ENCODE measurements at places on chromosomes 6 and 20.

DNA sequence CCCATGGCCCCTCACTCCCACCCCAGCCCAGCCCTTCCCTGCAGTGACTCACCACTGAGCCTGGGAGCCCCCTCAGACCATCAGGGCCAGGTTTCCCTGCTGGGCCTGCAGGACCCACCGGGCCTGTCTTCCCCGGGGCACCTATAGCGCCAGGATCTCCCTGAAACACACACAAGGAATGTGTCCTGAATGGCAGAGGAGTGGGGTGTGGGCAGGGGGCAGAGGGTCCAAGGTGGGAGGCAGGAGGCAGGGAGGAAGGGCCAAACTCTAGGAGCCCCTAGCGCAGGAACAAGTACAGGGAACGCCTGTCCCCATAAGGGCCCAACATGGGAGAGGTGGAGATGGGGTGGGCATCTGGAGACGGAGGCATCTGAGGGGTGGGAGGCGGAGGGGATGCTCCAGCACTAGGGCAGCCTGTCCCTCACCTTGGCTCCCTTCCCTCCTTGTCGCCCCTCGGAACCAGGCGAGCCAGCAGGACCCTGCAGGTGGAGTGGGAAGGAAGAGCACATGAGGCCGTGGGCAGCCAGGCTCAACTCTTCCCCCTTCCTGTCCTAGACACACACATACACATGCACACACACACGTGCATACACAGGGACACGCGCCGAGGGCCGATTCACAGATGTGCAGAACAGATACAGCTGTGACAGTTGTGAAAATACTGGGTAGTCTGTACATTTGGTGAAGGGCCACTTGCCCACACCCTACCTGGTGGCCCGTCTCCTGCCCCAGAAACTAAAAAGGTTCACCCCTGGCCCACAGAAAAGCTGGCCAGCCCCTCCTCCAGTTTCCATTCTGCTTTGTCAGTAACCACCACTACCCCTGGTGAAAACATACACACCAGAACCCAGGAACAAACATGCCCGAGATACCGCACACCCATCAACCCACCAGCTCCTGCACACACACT is 24.6 kb downstream of the COL11A2 start:
- DNase-seq: no peak

GRCh38 chr6:24858177-24858653 is 59.5 kb upstream of the ARMH2 start:
- DNase-seq: no peak

DNA sequence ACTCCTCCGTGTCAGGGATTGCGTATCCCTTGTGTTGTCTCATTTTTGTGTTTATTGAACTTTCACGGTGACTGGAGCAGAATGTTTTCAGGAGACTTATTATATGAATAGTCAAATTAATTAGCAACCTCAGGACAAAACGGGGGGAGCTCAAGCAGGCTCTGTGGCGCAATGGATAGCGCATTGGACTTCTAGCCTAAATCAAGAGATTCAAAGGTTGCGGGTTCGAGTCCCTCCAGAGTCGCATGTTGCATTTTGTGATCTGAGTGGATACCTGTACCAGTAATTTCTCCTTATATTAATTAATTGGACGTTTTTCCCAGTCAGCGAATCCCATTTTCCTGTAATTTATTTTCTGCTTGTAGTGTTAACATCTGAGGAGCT is 89.1 kb upstream of the ZNF184 start:
- DNase-seq: no peak

GRCh38 chr6:70008189-70008588 is 141.8 kb downstream of the COL19A1 start:
- no peak for DNase-seq

GRCh38 chr20:14622796-14623195 is 285.4 kb upstream of the FLRT3 start:
- DNase-seq: no peak
